ENCODE measurements at places on chromosomes 4 and X.

DNA sequence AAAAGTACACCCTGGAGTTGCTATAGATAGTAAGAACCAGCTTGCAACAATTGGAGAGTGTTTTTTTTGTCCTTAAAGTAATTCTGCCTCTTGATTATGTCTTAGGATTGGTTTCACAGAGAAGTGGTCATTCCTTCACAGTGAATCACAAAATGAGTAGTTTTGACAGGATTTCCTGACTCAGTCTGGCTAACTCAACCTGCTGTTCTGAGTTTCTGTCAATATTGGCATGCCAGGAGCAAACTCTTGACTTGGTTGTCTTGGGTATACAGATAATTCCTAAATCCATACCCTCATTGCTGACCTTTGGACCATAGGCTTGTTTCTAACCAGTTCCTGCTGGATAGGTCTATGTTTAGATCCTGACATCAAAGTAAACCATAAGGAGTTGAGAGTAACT, 9.4 kb downstream of the FHIP1A start:
- no peak for DNase-seq

DNA sequence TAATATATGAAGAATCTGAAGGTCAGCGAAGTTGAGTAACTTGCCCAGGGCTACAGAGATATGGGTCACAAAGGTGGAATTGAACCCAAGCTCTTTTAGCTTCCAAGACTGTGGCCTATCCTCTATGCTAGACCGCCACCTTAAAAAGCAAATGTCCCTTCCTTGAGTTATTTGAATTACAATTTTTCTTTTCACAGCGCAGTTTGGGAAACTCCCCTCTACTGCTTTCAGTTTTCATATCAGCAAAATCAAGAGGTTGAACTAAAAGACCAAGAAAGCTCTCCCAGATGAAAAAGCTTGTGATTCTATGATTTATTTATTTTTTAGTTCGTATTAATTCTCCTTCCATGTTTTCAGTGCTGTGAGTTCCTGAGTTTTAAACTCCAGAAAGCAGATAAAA, 174.5 kb upstream of the C1QTNF7 start:
- DNase-seq = no peak

- no peak for DNase-seq
Measured at GRCh38 chr4:23779839-23780238, 110.0 kb downstream of the PPARGC1A start.

DNA sequence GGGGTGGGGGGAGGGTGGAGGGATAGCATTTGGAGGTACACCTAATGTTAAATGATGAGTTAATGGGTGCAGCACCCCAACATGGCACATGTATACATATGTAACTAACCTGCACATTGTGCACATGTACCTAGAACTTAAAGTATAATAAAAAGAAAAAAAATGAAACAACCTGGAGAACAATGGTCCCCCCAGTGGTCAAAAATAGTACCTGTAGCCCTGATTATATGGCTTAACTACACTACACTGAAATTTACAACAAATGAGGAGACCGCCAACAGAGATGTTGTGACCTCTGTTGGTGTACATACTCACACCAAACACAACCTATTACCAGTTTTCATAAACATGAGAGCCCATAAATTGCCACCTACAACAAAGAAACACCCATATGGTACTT, 7.3 kb upstream of the MAGEE1 start:
- DNase-seq = no peak

DNA sequence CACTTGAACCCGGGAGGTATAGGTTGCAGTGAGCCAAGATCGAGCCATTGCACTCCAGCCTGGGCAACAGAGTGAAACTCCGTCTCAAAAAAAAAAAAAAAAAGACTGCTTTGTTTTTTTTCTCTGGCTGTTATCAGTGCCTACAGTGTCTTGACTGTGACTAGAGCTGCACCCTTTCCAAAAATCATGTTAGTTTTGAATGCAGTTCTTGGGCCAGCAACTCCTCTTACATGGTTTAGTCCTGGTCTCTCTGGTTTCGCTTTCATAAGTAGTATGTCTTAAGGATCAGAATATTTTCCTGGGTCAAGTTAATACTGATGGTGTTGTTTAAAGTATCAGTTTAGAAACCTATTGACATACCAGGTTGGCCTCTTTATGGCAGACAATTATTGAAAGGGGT, 34.2 kb upstream of the NALF2 start:
- DNase-seq = no peak

GRCh38 chr4:47891928-47892327, 22.5 kb downstream of the NFXL1 start:
- DNase-seq = no peak

DNA sequence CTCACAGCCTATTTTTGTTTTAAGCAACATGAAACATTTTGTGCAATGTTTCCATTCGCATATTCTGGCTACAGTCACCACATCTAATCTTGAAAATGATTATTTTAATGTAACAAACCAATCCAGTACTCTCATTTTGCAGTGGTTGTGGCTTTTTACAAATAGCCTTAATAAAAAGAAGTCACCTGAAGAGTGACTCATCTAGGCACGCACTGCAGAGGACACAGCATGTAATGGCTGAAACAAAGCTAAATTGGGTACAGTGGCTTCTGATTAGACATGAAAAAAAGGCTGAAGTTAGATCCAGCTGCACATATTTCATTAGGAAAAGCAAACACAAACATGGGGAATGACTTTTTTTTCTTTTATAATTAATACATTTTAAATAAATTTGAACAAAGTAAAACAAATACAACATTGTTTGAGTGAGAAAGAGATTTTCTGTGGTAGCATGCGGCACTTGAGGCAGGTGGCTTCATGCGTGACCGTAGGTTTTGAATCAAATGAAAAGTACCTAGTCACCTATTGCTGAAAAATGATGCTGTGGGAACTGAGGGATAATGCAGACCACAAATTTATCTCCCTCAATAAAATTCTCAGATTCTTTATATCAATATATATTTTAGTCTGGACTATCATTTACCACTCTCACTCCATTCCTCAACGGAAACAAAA, 240.8 kb upstream of the DDX53 start:
- no peak for DNase-seq

- no peak for DNase-seq
Measured at GRCh38 chr4:118772081-118772766, 63.7 kb downstream of the SEC24D start.

DNA sequence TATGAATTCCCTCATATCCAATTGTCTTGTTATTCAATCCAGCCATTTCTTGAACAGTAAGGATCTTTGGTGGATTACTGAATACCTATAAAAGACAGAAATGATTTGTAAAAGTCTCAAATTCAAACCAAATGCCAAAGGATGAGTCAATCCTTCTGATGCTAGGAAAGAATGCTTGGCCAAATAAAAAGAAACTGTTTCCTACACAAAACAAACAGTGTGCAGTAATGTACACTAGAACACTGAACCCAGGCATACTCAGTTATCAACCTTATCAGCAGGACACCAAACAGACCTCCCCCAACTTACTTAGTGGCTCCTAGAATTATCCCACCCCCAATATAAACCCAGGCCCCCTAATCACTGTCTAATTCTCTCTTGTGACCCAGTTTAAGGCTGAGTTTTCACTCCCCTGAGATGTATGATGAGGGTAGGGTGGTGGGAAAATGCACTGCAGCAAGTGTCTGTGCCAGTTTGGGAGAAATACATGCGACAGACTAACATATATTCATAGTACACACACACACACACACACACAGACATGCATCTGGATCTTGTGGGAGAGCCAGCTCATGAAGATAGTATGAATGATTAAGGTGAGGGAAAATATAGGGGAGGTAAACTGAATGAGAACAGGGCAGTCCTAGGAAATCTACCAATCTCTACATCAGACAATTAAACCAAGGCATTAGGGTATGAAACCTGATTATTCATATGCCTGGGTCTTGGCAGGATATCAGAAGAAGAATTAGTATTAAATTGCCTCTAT, 35.0 kb downstream of the CLDN2 start:
- DNase-seq = no peak

- DNase-seq = no peak
Measured at GRCh38 chrX:21394792-21395191, 20.6 kb downstream of the CNKSR2 start.

GRCh38 chr4:57059890-57060716, 50.1 kb downstream of the IGFBP7 start:
- DNase-seq = no peak

DNA sequence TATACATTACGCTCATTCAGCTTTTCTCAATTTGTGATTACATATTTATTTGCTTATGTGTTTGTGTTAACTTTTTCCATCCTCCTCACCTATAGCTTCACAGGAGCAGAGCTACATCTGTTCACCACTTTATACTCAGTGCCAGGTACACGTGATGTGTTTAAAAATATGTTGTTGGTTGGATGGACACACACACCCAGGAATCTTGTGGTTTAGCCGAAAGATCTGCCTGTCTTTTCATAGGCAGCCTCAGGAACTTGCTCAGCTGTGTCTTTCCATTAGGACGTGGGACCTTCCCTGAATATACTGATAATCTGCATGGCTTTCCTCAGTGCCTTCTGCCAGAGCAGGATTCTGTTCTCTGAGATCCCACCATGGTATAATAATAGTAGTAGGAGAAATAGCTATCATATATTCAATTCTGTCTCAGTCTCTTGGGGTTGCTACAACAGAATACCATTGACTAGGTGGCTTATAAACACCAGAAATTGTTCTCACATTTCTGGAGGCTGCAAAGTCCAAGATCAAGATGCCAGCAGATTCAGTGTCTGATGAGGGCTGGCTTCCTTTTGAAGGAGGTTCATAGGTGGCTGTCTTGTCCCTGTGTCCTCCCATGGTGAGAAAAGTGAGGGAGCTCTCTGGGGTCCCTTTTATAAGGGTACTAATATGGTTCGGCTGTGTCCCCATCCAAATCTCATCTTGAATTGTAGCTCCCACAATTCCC, 50.0 kb upstream of the SOD3 start:
- no peak for DNase-seq

- DNase-seq = no peak
Measured at GRCh38 chrX:40433160-40433559, 147.6 kb upstream of the ATP6AP2 start.

DNA sequence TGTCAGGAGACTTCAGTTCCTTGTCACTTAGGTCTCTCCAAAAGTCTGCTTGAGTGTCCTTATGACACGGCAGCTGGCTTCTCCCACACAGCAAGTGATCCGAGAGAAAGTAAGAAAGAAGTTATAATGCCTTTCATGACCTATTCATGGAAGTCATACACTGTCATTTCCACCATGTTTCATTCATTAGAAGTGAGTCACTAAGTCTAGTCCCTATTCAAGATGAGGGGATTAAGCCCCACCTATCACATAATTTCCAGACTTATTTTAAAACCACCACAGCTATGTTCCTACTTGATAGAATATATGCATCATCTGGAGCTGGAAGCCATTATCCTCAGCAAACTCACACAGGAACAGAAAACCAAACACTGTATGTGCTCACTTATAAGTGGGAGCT, 25.2 kb upstream of the COL25A1 start:
- DNase-seq = no peak

- no peak for DNase-seq
Measured at GRCh38 chr4:40722576-40723161, 27.1 kb upstream of the NSUN7 start.

Measured in stimulated activated CD4-positive, alpha-beta T cell treated with anti-CD3 and anti-CD28 coated beads, Interleukin-15, amount 100 ng/mL, for 1 hour (primary cell).